GM19239 (cell line): ENCODE measurements at places on chromosomes 6 and 20.

- no peak for DNase-seq
Measured at GRCh38 chr20:37350649-37351574, 5.0 kb downstream of the SRC start.

DNA sequence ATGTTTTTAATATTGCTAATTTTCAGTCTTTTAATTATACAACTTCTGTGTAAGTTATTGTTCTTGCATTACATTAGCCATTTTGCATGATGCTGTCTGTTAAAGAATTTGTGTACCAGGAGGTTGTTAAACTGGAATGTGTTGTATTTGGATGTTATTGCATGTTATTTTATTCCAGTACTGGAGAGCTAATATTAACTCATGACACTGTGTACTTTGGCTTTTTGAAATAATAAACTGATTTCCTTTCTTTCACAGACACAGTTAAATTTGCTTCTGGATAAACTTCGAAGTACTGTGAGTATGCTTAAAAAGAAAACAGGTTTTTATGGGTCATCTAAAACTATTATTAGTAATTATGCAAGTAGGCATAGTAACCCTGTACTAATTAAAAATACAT is 121.3 kb downstream of the MYO6 start:
- no peak for DNase-seq

- no peak for DNase-seq
Measured at GRCh38 chr20:41344477-41344876, 3.9 kb downstream of the LPIN3 start.

DNA sequence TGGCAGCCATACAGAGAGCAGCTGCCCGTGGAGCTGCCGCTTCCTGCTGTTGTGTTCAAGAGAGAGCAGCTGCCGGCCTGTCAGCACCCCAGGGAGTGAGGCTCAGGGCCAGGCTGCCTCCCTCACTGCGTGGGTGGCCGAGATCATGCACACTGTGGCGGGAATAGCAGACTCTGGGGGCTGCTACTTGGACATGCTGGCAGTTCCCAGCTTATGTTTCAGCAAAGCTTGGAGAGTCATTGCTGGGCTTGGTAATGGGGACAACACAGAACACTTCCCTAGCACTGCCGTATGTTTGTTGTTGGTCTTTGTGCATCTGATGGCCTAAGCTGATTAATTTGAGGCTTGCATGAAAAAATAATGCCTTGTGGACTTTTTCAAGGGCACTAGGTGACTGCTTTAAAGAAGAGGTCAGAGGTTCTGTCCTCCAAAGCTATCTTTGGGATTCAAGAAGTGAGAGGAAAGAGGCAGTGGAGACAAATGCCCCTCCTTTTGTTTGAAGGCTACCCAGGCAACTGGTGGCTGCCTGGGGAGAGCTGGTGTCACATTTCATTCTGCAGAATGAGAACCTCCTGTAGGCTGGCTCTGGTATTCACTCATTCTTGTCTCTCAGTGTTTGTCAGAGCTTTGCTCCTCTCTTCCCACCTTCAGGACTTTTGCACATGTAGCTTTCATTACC is 18.8 kb downstream of the MRAP2 start:
- no peak for DNase-seq

DNA sequence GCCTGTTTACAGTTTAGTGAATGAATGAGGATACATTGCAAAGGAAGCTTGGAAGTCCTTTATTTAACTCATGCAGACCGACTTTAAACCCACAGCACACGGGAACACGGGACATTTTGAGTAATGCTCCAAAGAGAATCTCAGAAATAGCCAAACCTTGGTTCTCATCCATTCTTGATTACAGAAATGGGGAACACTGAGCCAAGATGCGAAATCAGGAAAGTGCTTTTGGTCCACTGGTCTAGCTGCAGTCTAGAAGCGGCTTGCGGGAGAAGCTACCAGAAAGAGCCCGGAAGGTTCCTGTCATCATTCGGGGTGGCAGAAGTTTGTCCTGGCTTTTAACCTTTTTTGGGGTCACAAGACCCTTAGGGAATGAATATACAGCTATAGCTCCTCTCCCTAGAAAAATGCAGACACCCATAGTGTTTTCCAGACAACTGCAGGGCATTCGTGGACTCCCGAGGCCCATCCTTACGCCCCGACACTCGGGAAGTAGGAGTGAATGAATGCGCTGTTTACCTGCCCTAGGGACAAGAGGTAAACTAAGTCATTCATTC is 475 bp upstream of the TMEM181 start:
- no peak for DNase-seq

DNA sequence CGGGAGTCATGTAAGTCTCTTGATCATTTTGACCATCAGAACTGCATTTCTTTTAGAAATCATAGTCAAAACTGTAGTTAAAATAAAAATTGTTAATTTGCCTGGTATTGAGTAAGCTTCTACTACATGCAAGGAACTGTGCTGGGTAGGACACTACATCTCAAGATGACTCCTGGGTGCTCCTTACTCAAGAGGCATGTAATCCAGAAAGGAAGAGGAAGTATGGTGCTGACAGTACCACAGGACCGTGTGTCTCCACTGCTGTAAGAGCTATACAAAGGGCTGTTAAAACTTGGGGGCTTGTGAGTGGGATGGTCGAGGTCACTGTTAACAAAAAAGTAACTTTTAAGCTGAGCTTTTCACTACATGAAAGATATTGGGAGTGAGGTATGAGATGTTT is 508.3 kb upstream of the SOX4 start:
- DNase-seq = no peak

DNA sequence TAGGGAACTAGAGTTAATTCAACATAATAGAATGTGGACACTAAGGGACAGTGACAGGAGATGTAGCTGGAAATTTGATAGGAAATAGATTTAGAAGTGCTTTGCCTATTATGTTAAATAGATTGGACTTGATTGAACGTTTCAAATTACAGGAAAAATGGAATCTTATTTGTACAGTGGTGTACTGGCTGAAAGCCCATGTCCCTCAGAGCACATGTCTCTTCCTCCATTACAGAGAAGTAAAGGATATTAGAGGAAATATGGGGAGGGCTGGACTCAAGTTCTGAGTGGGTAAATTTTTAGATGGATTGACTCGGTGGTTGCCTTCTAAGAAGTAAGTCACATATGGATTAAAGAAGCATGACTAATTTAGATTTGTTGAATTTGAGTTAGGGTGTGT is 11.4 kb downstream of the PKIB start:
- DNase-seq = no peak

DNA sequence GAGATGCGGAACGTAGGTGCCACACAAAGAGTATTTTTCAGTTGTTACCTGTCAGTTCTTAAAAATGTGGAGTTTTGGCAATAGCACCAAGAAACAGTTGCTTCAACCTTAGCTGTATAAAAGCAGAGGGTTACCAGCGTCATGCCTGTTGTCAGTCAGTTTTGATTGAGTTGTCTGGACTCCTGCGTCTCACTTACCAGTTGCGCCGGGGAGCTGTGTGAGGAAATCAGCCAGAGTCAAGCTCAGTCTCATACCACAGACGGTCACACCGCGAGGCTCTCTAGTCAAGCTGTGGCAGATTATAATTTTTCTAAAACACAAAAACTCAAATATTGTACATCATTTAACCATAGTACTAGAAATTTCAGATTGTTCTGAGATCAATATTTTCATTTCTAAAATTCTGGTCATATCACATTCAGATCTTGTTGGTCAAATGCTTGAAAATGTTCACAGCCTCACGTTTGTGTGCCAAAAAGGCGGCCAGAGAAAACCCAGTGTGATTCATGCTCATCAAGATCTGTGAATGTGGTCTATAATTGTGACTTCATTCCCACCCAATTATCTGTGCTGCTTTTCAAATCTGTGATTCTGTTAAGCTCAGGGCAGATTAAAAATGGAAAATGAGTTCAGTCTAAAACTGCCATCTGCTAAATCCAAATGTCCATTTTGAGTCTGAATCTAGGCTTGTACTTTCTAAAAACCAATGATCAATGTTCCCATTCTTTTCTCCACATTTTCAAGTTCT is 37.5 kb downstream of the SASH1 start:
- DNase-seq = no peak

DNA sequence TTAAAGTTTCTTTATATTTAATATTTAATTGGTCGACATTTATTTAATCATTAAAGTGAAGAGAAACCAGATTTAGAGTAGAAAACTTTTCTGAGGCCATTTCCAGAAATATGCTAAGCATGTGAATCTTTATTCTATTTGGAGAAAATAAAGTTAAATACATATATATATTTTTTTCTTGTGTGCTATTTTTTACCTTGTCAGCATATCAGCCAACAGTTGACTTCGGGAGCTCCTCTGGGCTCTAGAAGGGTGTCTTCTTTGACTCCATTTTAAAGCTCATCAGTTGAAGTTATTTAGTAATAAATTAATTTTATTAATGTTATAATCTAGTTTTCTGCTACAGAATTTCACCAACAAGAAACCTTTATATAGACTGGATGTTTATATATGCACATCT is 73.1 kb downstream of the SH3BGRL2 start:
- DNase-seq = no peak

DNA sequence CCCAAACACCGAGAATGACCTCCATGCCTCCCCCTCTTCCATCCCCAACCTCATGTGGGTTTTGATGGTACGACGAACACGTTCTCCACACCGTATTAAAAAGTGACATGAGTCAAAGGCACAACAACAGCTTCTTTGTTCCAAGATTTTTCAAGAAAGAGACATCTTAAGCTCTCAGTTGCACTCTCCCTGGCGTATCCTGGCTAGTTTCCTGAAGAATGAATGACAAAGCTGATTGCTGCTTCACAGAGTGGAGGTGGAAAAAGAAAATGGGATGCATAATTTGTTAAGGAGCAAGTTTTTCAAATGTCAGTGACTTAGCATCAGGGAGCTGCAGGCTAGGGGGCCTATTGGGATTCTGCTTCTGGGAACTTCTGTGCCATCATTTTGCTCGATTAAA is 95.5 kb downstream of the STK35 start:
- no peak for DNase-seq

- DNase-seq = no peak
Measured at GRCh38 chr6:140966676-140967075, 1166.0 kb upstream of the GJE1 start.
